ENCODE measurements at places on chromosomes 16 and 17.

DNA sequence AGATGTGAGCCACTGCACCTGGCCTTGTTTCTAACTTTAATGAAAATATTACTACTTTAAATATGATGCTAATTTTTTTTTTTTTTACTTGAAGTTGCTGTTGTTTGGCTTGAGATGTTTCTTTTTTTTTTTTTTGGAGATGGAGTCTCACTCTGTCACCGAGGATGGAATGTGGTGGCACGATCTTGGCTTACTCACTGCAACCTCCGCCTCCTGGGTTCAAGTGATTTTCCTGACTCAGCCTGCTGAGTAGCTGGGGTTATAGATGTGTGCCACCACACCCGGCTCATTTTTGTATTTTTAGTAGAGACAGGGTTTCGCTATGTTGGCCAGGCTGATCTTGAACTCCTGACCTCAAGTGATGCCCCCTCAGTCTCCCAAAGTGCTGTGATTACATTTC is 23.6 kb downstream of the IGSF6 start:
- DNase-seq: no peak

DNA sequence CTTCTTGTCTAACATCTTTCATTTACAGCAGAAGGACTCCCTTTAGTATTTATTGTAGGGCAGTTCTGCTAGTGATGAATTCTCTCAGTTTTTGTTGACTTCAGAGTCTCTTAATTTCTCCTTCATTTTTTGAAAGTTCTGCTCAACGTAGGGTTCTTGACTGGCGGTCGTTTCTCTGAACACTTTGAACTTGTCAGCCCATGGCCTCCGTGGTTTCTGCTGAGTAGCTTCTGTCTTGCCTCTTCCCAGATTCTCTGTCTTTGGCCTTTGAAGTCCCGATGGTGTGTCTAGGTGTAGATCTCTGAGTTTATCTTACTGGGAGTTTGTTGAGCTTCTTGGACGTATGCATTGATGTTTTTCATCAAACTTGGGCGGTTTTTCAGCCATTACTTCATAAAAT is 13.4 kb downstream of the GAA start:
- no peak for DNase-seq

DNA sequence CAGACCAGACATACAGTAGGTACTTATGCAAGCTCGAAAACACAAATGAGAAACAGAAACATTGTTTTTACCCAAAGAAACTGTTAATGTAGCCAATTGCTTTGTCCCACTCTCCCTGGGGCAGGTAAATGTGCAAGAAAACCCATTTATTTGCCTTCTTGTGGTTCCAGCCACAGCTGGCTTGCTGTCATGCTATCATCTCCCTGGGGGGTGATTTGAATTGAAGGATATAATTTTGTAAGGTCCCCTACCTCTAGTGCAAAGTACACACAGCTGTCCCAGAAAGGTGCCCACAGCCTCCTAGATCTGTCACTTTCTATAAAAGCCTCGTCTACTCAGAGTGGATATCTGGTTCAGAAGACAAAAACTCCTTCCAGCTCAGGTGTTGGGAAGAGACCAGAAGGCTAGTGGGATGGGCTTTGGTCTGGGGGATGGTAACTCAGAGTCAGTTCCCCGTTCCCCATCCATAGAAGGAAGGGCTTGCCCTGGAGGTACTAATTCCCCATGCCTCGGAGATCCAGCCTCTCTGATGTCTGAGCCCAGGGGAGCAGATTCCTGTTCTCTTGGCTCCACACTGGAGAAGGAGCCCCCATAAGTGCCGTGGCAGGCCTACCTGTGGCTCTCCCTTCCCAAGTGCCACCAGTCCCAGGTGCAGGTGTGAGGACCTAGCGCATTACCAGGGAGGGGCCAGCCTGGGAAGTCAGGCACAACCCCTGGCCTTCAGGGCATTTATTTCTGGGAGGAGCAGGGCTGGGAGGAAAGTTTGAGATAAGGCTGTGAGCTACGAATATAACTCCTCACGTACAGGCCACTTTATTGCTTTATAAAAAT is 2.4 kb upstream of the PRR15L start:
- DNase-seq: no peak

DNA sequence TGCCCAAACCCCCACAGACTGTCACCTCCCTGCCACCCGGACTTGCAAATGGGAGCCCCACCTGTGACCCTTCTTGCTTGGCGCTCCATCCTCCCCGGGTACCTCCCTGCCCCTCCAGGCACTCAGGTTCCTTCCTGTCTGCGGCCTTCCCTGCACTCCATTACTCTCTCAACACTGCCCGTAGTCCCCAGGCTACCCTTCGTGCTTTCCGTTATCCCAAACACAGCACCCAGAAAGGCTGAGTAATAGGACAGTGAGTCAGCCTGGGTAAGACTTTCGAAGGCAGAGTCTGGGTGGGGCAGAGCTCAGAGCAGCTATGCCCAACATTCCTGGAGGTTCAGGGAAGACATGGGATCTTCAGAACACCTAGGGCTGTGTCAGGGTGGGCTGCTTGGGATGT is 16.6 kb upstream of the C16orf74 start:
- DNase-seq: no peak

GRCh38 chr17:48471817-48472410 is 41.9 kb upstream of the SKAP1 start:
- DNase-seq: no peak

DNA sequence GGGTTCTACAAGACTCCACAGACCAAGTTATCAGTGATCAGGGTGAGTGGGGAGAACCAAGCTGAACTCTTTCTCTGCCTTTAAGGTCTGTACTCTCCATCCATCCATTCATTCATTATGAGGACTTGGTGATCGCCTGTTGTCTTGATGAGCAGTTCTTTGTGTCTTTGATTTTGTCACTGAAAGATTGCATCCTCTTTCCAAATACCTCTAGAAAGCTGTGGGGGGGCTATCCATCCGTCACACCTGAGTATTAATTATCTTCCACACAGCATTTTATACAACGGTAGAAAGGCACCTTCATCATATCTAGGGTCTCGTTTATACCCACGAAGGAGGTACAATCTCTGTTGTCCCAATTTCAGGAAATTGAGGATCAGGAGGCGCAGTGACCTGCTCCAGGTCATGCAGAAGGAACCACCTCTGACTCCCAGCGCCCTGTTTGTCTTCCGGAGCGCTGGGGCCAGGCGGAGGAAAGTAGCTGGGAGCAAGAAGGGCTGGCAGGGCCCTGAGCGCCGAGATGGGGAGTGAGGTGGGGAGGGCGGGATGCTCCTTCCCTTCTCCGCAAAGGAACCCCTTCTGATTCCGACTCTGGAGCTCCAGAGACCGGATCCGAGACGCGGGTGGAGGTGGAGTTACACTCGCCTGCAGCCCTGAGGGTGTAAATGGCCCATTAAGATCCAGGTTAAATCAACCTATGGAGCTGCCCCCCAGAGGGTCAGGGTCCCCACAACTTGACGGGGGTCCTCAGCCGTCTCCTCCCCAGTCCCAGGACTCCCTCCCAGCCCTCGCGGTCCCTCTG is 605 bp upstream of the ABAT start:
- DNase-seq: no peak

GRCh38 chr17:10631048-10631700 is 25.9 kb downstream of the MYH3 start:
- no peak for DNase-seq

- peak; percentile 62 for DNase-seq
These were observed 124.5 kb upstream of the ZFHX3 start for GRCh38 chr16:73172241-73172972.

All from NCI-H1694 treated with DMSO at 0.1 percent for 48 hours (cell line).